Activated CD4-positive, alpha-beta T cell treated with anti-CD3 and anti-CD28 coated beads, Interleukin-2, amount 50 U/mL, for 4 hours (primary cell): ENCODE measurements at places on chromosomes 2 and 18.

DNA sequence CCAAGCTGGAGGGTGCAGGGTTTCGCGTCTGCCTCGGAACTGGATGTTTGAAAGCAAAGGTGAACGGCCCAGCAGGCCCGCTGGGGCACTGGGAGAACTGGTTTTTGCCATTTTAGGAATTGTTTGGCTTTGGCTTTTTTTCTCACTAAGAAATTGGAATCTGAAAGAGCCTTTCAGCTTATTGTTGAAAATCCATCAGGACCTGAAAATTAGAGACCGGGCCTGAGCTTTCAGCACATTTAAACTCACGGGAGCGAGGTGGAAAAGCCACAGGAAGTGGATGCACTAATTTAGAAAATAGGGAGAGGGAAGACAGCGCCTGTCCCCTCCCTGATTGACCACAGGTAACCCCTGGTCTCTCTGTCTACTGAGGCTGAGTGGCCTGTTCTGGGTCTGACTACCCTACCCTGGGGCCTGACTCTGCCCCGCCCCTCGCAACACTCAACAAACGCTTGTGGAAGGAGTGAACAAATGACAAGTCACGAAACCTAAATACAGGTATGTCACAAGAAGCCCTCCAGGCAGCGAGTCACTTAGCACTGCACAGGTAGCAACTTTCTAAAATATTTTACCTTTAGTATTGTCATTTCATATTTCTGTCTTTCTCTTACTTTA, 100.3 kb upstream of the MBOAT2 start:
- DNase-seq, result no peak

- DNase-seq, result no peak
These were observed 17.8 kb downstream of the HNRNPLL start for GRCh38 chr2:38584881-38585280.

DNA sequence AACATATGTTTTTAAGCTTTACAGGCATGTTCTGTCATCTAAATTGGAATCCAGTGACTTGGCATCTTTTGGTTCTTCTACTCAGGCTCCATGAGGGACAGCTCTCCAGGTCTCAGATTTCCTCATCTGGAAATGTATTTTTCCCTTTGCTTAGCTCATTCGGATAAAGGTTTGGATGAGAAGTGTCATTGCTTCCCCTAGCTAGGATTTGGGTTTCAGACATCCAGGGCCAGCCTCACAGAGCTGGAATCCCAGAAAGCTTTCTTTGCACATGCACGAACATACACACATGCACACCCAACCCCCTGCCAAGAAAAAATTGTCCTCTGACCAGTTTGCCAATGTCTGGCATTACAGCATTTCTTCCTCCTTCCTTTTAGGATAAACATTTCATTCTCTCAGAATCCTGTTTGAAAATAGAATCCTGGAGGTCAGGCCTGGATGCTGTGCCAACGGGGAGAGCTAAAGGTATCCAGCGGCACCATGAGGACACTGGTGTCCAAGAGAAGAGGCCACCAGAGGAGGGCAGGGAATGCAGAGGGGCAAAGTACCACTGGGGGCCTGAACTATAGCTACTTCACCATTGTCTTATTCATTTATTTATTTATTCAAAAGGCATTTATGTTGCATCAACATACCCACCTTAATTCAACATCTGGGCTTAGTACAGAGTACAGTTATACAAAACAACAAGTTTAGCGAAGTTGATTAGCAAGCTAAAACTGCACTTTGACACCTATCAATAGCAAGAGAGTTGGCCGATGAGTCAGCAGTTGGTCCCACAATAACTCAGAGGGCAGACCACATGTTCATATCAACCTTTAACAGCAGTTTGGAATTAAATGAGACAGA, 97.9 kb upstream of the ATL2 start:
- DNase-seq, result no peak

- DNase-seq, result no peak
These were observed 650 bp downstream of the ORMDL1 start for GRCh38 chr2:189783451-189783926.
